Stimulated activated CD8-positive, alpha-beta memory T cell treated with anti-CD3 and anti-CD28 coated beads, Interleukin-2, amount 100 ng/mL, for 1 hour (primary cell): ENCODE measurements at places on chromosomes 3 and 15.

GRCh38 chr15:90681056-90681455 lies 36.1 kb upstream of the BLM start:
- DNase-seq: no peak

- no peak for DNase-seq
These were observed 235.1 kb downstream of the MYRIP start for GRCh38 chr3:40044487-40044886.

DNA sequence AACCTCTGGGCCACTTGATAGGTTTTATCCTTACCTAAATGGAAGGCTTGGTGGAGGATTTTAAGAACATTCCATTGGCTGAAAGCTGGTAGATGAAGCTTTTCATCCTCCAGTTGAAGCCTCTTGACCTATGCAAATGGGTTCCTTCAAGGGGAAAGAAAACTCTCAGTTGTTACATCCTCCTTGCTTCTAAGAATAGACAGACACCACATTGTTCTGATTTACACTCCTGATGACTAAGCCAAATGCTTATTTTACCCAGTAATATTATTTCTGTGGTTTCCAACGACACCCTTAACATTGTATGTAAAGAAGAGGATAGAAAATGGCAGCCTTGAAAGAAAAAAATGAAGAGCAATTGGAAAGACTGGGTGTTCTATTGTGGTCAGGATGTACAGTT lies 480.5 kb downstream of the OTOL1 start:
- no peak for DNase-seq

DNA sequence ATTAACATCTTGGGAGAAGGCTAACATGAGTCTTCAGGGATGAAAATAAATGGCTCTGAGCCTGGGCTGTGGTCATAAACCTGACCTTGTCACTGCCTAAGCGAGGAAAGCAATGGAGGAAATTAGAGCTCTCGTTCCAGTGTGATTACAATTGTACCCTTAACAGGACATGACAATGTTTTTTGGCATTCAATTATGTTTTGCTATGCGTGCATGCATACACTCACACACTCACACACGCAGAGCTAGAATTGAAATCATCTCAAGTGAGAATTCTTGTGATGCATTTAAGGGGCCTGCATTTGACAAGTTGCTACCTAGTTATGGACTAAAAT lies 24.1 kb downstream of the ZNF80 start:
- no peak for DNase-seq

- no peak for DNase-seq
These were observed 97.8 kb upstream of the HERC1 start for GRCh38 chr15:63931556-63931955.

DNA sequence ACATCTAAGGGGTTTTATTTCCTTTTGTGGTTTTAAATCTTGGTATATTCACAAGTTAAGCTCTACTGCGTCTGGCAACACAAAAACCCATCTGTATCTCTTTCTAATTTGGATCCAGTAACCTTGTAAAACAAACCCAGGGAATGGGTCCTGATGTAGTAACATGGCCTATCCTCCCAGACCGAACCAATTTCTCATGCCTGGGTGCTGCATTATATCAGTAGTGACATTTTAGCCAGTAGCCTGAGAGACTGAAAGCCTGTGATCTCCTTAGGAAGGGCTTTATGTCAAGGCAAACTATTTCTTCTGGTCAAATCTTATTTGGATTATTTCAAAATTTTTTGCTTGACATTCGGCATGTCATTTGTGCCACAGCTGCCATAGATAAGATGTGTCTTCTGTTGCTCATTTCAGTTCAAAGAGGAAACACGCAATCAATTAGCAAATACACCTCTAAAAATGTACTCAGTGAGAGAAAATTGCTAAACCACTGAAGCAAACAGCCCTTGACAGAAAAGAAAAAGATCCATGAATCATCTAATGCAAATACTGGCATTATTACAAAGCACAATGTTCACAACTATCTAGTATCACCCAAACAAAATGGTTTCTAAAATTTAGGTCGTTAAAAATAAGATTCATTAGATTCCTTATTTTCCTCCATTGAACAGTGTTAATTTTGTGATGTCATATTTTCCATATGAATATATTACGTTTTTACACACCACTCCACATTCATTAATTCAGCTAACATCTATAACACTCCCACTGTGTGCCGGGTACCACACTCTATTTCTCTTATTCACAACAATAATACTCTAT lies 4.0 kb downstream of the NPTN start:
- DNase-seq: no peak

DNA sequence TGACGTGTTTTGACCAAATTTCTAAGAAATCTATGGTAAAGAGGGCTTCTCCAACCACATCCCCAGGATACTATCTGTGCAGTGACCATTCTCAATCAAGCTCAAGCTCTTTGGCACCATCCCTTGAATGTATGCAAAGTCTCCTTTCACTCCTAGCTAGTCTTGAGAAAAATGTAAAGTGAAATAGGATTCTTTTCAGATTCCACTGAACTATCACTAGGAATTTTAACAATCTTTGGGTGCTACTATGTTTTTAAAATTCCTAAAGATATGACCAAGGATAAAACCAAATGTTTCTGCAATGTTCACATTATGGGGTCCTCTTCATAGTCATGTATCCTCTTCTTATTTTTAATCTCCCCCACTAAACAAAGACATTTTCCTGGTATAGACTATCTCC lies 107.8 kb downstream of the TMCO5A start:
- DNase-seq: no peak
